ENCODE measurements at places on chromosomes 1 and 21.

DNA sequence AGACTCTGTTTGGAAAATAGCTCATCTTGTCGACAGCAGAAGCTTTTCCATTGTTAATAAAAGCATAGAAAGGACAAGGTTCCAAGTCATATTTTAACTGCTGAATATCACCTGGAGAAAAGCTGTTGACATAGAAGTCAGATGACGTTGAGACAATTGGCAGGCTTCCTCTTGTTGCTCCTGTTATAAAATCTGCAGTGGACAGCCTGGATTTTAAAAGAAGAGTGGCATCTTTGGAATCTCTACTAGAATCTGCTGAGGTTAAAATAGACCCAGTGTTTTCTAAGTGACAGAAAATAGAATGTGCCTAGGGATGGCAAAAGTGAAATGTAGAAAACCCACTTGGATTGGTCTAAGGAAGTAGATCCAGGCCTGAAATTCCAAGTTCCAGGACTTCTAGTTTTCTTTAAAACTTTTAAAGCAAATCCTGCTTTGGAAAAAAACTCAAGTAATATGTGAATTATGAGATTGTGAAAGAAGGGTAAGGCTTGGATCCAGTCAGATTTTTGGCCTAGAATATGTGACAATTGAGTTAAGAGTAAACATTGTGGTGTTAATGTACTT is 53.6 kb upstream of the NEXN start:
- DNase-seq, result no peak

DNA sequence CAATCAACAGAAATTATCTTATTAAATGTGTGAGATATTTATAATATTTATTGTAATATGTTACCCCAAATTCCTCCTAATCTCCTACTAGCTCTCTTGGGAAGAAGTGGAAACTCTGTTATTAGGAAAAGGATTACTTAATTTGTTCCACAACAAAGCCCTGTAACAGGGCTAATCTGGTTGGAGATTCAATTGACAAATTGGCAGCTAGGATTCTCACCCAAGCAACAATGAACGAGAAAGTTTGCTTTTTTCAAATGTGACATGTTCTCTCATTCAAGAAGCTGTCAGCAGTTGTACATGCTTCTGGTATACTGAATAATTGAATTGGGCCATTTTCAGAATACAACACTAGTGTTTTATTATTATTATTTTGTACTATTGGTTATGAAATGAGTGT is 367.9 kb upstream of the ADGRL4 start:
- no peak for DNase-seq

DNA sequence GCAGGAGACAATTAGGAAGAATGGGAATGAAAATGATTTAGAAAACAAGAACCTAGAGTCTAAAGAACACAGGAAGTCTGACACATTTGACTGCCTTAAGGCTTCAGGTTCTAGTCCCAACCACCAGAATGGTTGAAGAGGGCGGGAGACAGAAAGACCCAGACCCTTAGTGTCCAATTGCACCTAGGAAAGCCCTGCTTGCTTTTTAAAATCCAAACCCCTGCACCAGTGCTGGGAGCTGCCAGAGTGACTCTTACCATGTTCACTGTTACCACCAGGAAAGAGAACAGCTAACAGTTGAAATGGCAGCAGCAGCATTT is 265 bp downstream of the CD1B start:
- DNase-seq, result no peak

- peak; percentile 33 for DNase-seq
Observed at GRCh38 chr1:16204634-16205333, 7.7 kb downstream of the ARHGEF19 start.

GRCh38 chr1:174769961-174770549 is 229.7 kb upstream of the CACYBP start:
- DNase-seq, result peak; percentile 44

- no peak for DNase-seq
Observed at GRCh38 chr1:103056423-103056822, 51.9 kb downstream of the COL11A1 start.

GRCh38 chr1:230264342-230264741 is 161.8 kb downstream of the PGBD5 start:
- DNase-seq, result no peak

- no peak for DNase-seq
Observed at GRCh38 chr1:97364086-97364485, 556.7 kb downstream of the DPYD start.

DNA sequence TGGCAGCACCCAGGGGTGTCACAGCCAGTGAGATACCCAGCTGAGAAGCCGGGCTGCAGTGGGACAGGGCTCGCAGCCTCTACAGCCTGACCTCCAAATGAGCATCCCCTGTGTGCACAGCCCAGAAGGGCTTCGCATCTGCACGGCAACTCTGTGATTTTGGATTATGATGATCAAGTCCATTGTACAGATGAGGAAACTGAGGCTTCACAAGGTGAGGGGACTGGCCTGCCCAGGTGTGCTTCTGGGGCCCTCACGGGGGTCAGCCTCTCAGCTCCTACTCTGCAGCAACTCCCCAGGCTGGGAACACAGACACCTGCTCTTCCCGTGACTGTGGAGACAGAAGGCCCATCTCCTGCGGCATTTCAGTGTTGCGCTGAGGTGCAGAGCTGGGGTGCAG is 8.8 kb upstream of the HES5 start:
- no peak for DNase-seq

GRCh38 chr21:40512590-40512989 is 334.4 kb downstream of the DSCAM start:
- DNase-seq, result no peak

DNA sequence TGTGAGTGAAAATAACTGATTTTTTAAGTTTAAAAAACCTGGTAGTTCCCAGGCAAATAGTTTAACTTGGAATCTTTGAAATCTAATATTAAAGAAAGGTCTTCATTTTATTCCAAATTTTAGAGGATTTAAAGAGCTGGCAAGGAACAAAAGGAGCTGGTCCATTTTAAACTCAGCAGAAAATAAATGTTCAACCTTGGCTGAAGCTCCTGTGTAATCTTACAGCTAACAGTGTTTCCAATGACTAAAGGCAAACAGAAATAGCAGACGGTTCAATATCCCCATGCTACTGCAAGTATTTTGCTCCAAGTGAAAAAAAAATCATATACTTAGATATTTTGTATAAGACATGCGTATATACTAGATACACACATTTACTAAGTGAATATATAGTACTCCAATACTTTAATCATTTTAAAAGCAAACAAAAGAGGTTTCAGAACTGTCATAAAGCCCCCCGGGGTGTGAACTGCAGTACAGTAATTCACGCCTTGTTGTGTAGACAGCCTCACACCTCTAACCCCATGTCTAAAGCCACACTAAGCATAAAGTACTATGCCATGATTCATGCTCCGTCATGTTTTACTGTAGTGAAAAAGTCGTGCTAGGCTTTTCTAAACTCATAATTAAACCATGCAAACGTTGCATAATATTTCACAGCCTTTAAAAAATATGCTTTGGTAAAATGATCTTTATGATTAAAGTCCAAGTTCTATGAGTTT is 132.2 kb downstream of the CLIC6 start:
- no peak for DNase-seq

DNA sequence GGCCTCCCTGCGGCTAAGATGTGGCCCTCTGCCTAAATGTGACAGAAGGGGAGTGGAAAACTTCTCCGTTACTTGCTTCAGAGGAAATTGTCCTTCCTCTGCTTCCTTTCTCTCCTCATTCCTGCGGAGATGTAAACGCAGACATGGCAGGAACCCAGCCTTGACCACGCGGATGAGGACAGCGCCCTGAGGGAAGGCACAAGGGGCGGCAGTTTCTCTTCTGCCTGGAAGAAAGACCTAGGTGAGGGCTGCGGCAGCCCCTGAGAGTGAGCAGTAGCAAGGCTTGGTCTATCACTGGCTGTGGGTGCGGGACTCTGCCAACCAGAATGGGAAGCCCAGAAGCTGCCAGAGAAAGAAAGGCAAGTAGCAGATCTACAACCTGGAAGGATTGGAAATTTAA is 14.0 kb upstream of the CTPS1 start:
- no peak for DNase-seq

DNA sequence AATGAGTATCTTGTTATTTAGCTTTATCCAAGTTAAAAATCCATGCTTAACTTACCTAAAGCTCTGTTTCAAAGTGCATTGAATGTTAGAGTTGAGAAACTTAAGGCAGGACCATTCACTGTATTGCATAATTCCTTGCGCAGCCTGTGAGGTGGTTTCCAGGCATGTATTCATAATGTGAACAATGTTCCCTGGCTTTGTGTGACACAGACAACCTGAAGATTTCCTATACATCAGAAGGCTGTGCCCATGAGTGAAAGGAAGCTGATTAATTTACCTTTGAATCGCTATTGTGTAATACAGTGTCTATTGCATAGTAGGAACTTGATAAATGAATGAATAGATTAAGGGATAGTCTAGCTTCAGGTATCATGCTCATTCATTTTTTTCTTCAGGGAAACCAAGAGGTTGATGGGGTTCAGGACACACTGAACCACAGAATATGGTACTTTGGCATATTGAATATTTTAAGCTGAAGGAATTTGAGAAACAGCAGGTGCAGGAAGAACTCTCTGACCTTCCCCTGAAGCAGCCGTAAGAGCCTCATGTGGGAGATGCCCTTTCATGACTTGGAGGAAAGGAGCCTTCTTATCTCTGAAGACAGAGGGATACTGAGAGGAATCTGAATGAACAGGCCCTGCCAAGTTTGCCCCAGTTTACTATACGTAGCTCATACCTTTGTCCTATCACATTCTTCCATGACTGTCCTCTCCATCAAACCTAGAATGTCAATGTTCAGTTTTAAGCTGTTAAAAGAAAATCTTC is 88.6 kb upstream of the GNG12 start:
- DNase-seq, result no peak

DNA sequence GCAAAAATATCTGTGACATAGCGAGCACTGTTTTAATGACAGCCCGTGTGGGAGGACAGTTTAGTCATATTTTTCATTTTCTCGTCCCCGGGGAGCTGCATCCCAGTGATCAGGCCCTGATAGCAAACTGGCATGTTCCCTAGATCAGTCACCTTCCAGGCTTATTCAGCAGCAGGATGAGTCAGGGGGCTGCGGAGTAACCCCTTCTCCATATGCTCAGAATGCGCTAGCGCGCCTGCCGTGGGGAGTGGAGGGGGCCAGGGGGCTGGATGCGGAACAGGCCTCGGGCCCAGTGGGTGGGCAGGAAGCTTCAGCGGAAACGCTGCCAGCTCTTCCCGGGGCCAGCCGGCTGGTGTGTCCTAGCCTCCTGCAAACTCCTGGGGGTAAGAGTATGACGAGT is 94.0 kb downstream of the KCND3 start:
- no peak for DNase-seq

GRCh38 chr1:91831132-91831930 is 54.6 kb downstream of the TGFBR3 start:
- DNase-seq, result no peak

- DNase-seq, result no peak
Observed at GRCh38 chr1:51750218-51750617, 128.3 kb downstream of the NRDC start.

- no peak for DNase-seq
Observed at GRCh38 chr1:52633291-52633754, 355 bp downstream of the SHISAL2A start.

GRCh38 chr1:170791941-170792340 is 128.0 kb downstream of the PRRX1 start:
- no peak for DNase-seq

DNA sequence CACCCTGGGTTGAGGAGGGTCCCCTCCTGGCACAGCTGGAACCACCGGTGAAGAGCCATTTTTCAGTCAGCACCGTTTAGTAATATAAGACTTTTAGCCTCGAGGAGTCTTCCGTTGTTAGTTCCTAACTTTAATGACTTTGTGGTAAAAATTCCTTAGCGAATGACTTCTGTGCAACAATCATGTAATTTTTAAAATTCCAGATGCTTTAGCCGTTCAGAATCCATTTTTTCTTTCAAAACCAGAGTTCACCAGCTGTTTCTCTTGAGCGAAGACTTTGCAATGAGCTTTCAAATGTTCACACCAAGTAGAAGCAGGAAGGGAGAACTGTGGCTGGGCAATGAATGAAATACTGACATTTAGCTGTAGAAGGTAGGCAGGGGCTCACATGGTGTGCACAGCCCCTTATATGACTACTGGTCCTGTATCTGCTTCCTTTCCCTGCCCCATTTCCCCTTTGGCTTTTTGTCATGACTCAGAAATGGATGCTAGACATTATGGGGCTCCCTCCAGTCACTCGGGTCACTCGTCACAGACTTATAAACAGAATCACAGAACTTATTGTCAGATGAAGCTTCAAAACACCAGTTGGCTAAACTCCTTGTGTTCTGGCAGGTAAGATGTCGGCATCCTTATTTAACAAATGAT is 4.1 kb downstream of the DISC1 start:
- DNase-seq, result no peak

DNA sequence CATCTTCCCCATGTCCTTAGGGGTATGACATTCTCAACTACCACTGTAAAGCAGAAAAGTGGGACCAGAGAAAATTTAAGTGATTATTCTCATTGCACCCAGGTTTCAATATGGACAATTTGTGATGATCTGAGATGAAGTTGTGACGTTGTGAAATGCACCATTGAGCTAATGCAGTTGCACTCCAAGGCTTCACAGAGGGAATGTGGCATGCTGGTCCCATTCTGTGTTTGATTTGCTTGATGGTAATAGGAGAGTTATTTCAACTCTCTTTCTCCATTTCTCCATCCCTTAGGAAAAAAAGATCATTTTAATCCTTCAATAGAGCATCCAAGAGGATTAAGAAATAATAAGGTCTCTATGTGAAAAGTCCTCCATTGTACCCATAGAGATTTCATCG is 136.6 kb downstream of the SLC30A10 start:
- no peak for DNase-seq

DNA sequence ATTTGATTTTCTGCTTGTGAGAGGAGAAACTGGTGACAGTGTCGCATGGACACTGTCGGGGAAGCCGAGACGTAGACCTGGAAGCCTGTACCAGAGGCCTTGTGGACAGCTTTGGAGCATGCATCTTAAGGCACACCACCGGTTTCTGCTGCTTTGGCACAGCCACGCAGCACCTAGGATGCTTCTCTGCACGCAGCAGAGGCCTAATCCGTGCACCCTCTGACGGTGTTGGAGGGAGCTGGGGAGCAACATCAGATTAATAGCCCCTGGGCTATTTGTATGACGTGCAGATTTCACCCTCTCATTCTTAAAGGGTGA is 30.3 kb downstream of the TEX35 start:
- no peak for DNase-seq

GRCh38 chr1:181767001-181767708 is 283.8 kb downstream of the CACNA1E start:
- no peak for DNase-seq

GRCh38 chr1:43348343-43348808 is 10.4 kb upstream of the CDC20 start:
- no peak for DNase-seq

DNA sequence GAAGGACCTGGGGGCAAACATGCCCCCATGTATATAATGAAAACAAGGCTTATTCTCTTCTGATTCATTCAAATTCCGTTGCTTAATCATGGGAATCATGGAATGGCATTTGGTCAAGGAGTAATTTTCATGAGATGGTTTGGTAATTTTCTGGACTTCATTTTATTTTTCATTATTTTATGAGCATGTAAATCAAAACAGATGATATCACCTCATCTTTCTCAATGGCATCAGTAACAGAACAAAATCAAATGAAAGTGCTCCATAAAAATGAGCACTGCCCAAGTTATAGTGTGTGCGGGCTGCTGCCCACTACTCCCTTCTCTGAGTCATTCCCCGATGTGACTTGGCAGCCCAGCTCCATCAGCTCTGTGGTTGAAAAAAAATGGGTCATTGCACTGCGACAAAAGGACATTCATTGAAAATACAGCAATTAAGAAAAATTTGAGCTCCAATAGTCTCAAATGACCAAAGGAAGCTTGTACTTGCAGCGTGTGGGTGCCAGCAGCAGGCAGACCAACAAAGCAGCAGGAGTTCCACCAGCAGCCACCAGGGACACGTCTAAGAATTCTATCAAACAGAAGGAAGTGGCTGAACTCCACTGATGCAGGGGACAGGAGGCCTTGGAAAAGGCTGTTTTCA is 84.3 kb upstream of the VAV3 start:
- no peak for DNase-seq

All from NCI-H1092 (cell line).